ENCODE measurements at places on chromosomes 7 and 10.

DNA sequence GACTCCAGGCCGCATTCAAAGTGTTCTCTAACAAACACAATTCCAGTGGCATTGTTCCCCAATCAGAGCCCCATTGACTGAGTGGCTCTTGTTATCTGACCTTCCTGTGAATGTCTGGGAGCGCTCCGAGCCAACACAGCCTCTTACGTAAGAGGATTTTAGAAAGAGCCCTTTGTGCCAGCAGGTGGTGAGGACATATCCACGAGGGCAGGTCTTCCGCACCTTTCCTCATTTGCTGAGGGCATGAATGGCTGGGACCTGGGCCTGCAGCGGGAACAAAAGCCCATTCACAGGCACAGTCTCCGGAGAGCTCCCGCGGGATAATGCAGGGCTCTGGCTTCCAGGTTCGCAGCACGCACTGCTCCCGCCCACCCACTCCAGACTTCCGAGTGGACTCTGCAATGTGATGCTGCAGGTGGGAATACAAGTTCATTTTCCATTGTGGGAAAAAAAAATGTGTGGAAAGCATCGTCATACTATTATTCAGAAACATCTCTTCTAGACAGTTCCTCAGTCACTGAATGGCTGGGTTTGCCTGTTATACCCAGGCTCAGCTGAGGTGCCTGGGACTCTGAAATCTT is 295.0 kb upstream of the IGFBP3 start:
- DNase-seq = no peak

DNA sequence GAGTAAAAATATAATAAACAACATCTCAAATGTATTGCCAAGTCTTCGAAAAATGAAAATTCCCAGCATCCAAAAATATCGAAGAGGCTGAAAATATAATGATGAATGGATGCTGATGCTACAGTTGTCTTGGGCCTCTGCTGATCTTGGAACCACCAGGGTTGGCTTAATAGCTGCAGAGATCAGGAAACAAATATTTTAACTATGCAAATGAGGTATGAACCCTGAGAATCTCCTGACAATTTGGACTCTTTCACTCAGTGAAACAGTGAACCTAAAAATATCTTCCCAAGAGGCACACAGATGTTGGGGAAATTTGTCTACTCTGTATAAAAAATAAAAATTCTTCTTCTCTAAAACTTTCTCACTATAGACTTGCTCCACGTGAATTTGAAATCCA is 97.7 kb upstream of the EGFR start:
- no peak for DNase-seq

DNA sequence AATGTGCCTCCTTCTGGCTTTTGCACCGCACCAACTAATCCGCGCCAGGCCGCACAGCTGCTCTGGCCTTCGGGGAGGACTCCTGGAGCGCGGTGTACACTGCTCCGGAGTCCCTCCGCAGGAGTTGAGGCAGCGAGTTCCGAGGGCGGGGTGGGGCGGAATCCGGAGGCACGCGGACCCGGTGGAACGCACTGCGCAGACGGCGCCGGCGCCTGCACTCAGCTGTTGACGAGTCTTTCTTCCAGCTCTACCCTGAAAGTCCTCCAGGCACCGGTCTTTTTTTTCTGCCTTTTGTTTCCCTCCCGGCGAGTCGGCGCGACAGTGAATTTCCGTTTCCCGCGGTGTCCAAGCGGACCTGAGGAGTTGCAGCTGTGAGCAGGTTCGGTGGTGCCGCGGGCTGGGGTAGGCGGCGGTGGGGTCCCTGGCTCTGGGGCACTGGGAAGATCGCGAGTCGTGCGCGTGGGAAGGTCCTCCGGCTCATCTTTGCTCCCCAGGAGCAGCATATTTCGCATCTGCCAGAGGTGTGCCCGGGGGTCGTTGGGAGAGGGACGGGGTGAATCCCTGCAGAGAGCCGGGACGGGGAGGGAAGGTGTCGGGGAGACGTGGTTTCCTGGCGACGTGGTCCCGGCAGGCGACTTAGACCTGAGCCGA is 44.1 kb downstream of the SFTPD start:
- peak; percentile 88 for DNase-seq

DNA sequence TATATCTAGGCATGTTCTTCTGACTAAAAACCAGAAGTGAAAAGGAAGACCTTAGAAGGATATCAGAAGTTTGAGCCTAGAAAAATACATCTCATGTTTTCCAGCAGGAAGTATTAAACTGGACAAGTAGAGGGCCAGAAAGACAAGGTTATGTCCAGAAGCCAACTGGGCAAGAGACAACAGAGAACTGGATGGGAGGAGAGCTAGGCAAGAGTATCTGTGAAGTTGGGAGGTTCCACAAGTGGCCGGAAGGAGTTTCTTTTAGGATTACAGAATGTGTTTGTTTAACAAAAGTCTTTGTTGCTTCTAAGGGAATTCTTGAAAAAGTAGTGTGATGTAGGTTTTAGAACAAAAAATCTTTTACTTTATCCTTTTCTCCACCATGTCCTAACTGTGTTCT is 86.4 kb downstream of the CYP26A1 start:
- DNase-seq = no peak

DNA sequence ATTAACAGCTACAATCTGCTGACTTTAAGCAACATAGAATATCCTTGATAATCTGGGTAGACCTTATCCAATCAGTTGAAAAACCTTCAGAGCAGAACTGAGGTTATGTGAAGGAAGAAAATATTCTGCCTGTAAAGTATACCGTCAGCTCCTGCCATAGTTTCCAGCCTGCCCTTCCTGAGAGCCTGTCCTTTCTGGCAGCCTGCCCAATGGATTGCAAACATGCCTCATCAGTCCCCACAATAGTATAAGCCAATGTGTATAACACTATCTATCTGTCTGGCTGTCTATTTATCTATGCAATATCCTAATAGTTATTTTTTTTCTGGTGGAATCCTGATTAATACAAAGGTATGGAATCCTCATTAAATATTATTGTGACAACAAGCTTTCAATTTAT is 489.2 kb upstream of the KCND2 start:
- DNase-seq = no peak

DNA sequence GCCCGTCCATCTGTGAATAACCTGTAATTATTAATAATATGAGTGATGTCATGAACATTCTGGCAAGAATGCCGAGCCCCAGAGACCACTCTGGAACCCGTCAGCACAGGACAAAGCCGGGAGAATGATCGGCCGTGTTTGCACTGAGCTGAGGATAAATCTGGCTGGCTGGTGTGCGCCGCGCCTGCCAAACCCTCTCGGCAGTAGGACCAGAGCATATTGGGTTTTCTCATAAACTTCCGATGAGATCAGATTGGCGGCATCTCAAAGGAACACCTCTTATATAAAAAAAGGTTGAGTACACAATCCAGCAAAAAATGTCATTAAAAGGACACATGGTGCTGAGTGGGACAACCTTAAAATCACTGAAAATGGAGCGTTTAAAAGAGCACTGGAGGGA is 296.0 kb upstream of the MKI67 start:
- DNase-seq = no peak

GRCh38 chr10:5321273-5321672 is 43.5 kb upstream of the UCN3 start:
- no peak for DNase-seq

Data from right kidney (tissue), 9 donors.